ENCODE measurements at places on chromosomes 12 and 14. TPM values are rescaled to one million over a fixed set of nuclear protein-coding genes. Genes with fewer than 3 reads are reported as not detected.

Gene C3AR1
- polyA plus RNA-seq = 1.4 TPM

Gene PDE3A
- polyA plus RNA-seq = 44.5 TPM

- DNase-seq = no peak
Measured at GRCh38 chr14:22699801-22700564, 55.8 kb upstream of the OR6J1 start.

GRCh38 chr14:22096514-22096895 is 422.9 kb upstream of the OR4E1 start:
- no peak for DNase-seq

- DNase-seq = no peak
Measured at GRCh38 chr14:70642303-70643235, 853 bp downstream of the TTC9 start.

All from heart left ventricle (tissue), 16 donors.